ENCODE measurements at places on chromosomes 16 and 17.

DNA sequence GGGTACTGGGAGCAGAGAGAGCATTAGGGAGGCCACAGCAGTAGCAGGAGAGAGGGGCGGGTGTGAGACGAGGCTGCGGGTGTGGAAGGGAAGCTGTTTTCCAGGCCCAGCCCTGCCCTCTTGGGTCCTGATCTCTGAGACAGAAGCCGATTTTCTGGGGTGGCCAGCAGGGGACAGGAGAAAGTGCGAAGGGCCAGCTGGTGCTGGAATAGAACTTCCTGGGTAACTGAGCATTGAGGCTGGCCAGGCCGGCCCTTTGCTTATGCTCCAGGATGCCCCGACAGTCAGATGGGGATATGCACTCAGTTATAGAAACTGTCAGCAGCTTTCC, 804 bp downstream of the BTBD17 start:
- no peak for DNase-seq

GRCh38 chr17:56545106-56545505, 48.4 kb upstream of the NOG start:
- no peak for DNase-seq

DNA sequence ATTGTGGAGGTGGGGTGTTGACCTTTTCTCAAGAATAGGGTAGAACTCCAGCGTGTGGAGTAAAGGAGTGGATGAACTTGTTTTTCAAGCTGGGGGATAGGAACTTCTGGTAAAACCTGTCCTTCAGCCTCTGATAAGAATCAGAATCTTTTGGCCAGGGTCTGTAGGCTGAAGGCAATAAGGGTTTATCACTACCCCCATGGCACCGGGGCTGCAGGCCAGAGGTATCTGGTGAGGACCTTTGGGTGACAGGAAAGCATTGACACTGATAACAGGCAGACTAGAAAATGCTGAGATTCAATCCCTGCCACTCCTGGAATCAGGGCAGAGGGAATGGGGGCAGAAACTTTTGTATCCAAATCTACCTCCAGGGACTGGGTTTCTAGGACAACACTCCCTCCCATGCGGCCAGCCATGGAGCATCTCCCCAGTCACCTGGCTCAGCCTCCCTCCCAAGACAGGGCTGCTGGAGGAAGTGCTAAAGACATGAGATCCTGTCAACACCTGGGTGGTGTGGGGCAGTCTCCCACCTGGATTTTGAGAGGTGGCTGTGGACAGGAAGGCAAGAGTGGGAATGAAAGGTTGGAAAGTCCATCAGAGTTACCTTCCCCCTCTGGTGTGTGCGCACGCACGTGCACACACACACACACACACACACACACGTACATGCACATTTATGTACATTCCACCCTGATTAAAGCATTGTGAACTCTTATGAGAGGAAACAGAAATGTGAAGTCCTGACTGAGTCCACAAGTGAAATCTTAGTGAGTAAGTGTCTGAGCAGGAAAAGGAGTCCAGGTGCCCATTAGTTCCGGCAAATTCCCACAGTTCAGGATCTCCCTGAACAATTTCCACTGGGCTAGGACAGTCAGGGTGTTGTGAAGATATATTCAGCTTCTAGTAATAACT, 53.1 kb upstream of the MARCHF10 start:
- no peak for DNase-seq

DNA sequence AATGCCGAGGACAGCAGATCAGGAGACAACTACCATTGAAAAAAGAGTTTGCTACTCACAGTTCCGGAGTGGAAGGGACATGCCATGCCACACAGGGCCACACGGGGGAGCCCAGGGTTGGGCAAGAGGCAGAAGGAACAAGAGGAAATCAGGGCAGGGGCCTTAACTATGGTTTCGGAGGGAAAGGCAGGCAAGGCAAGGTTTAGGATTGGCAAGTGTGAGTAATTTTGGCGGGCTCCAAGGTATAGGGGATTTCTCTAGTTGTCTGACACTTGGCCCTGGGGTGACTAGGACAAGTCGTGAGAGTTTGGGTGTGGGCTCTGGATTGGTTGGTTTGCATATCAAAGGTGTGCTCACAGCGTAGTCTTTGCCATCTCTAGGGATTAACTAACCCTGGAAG, 27.0 kb upstream of the NTN1 start:
- peak; percentile 19 for DNase-seq

DNA sequence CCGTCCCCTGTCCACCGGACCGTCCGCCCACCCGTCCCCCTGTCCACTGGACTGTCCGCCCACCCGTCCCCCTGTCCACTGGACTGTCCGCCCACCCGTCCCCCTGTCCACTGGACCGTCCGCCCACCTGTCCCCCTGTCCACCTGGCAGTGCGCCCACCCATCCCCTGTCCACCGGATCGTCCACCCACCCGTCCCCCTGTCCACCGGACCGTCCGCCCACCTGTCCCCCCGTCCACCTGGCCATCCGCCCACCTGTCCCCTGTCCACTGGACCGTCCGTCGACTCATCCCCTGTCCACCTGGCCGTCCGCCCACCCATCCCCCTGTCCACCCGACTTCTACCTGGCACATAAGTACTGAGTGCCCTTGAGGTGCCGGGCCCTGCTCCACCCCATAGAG, 76.6 kb downstream of the LMF1 start:
- DNase-seq = no peak

DNA sequence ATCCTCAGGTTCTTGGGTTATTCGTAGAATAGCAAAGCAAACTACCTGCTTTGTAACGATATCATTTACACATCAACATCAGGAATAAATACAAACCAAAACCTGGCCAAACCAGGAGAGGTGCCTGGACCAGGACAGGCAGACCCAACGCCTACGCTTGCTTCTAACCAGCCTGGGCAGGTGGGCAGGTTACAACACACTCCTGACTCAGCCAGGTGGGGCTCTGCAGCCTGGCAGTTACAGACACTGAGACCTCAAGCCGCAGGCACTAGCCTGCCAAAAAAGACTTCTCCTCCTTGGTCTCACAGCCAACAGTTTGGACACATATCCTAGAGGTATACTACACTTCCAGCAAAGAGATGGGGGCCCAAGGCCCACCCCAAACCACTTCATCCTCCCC, 14.0 kb downstream of the ANKRD11 start:
- no peak for DNase-seq

GRCh38 chr16:11506741-11507305, 79.9 kb downstream of the LITAF start:
- no peak for DNase-seq

DNA sequence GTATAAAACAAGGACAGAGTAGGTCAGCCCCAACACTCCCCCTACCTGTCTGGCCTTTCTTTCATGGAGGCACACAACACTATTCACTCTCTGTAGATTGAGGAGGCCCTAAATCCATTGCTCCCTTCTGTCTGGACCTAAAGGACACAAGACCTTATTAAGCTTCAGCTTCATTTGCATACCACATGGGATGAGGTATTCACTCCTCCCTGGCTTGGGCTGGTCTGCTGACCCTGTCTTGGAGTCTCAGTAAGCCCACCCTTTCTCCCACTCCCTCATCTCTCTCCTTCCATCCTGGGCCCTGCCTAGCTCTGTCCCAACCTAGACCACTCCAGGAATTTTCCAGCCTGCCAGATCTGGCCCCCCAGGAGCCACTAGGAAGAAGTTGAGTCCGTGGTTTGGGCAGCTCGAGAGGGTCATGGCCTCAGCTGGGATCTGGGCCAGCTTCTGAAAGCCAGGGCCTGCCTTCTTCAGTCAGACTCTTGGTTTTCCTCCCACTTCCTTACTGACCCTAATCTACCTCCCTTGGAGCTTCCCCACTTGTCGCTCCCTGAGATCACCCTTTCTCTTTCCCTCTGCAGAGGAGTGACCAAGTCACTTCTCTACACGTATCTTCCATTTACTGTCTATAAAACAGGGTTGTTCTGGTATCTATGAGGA, 6.5 kb upstream of the LLGL1 start:
- peak; percentile 45 for DNase-seq

GRCh38 chr17:70378076-70378475, 208.7 kb downstream of the KCNJ2 start:
- no peak for DNase-seq

GRCh38 chr16:84111525-84111924, 5.2 kb downstream of the MBTPS1 start:
- DNase-seq = no peak

DNA sequence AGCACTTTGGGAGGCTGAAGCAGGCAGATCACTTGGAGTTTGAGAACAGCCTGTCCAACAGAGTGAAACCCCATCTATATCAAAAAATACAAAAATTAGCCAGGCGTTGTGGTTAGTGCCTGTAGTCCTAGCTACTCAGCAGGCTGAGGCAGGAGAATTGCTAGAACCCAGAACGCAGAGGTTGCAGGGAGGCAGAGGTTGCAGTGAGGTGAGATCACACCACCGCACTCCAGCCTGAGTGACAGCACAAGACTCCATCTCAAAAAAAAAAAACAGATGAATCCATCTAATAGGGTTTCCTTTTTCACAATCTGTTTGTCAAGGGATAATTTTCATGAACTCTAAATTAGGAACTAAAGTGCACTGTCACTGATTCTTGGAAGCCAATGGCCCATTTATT, 99.0 kb downstream of the PARN start:
- no peak for DNase-seq

DNA sequence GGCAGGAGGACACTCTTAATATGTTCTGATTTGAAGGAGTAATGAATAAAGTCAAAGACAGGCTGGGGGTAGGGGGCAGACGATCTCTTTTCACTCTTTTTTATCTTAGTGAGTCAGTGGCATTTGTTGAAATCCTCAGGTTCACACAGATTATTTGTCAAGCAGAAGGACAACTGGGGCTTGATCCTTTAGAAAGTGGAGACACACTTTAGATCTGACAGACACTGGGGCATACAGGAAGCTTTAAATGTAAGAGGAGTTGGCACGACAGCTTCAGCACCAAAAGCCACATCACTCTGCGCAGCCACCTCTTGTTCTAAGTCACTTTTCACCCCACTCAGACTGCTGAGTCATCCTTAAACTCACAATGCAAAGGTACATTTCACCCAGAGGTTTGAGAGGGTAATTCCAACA, 121.5 kb downstream of the STXBP4 start:
- no peak for DNase-seq

GRCh38 chr17:72274614-72275013, 153.8 kb downstream of the SOX9 start:
- no peak for DNase-seq

GRCh38 chr16:78961464-78961863, 639.1 kb downstream of the MAF start:
- DNase-seq = no peak

- DNase-seq = no peak
Observed at GRCh38 chr17:30160419-30161172, 44.0 kb downstream of the NSRP1 start.

DNA sequence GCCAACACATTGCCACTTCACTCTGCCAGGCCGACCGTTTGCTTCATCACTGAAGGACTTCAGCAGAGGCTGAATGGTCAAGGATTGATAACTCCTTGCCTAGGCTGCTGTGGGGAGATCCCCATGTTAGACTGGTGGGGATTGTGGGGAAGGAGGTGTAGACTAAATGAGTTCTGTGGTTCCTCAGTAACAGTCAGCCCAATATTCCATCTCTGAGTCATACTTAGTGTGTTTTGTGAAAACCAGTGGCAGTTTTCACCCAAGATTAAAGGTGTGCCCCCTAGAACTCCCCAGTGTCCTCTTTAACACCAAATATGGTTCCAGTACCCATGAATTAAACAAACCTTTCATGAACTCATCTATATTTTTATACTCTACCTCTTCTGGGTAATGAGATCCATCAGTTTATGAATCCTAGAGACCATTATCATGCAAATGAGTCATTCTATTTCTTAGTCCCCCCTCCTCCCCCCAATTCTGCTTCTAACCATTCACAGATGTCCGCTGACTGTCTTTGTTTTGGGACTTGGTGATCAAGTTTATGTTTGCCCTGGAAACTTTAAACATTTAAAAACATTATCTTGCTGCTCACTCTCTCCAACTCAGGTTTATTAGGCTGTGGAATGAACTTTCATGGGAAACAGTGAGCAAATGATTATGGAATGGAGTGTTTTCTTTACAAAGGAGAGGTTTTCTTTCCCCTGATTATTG, 66.8 kb upstream of the GAS7 start:
- DNase-seq = peak; percentile 89

- no peak for DNase-seq
Observed at GRCh38 chr16:88526008-88526905, 43.9 kb upstream of the ZC3H18 start.

DNA sequence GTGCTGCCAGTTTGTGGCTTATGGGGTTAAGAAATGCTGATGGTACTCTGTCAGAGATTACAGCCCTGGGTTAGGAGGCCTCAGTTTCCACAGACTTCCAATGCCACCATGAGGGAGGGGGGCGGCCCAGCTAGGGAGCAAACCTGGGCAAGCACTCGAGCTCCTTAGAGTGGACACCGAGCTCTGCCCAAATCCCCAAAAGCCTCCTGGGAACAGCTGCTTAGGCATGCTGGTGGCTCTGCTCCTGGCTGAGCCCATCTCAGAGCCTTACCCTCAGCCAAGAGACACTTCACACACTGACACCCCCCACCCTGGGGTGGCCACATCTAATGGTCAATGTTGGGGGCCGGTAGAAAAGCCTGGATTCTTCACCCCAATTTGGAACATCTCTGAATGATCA, 66.1 kb downstream of the C16orf78 start:
- no peak for DNase-seq

- no peak for DNase-seq
Observed at GRCh38 chr17:38563362-38564253, 42.1 kb downstream of the SRCIN1 start.

- no peak for DNase-seq
Observed at GRCh38 chr17:17348872-17349723, 45.9 kb downstream of the NT5M start.

DNA sequence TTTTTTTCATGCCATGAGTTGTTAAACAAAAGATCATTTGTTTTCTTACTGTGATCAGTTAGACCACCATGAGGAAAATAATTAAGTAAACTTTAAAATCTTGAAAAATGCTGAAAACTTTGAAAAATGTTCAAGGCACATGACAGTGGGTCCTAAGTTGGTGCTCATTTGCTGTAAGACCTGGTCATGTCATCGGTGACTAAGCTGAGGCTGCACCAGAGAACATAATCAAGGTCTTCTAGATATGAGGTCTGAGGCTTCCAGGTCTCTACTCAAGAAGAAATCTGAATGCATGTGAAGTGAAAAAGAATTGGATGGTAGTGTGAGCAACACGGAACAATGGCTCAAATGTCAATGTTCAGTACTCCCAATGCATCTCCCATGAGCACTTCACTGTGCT, 87.6 kb downstream of the CFDP1 start:
- no peak for DNase-seq

GRCh38 chr17:73759324-73759723, 115.1 kb upstream of the SDK2 start:
- no peak for DNase-seq

- DNase-seq = no peak
Observed at GRCh38 chr17:59397316-59398073, 66.0 kb downstream of the YPEL2 start.

DNA sequence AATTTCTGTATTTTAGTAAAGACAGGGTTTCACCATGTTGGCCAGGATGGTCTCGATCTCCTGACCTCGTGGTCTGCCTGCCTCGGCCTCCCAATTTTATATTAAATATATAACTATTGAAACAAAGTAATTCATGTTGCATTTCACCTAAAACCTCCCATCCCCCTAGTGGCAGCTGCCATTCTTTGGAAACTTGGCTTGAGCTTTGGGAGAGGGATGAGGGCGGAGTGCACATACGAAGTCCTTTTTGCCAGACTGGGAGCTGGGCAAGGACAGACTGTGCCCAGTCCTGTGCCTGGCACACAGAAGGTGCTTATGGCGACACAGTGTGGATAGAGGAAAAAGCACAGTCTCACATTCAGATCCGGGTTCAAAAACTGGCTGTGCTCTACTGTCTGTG, 83.8 kb downstream of the NETO2 start:
- no peak for DNase-seq

GRCh38 chr16:667780-668518, at the start of gene RHOT2:
Gene RHOT2, plus strand, starts transcription at chr16:668132. Its CDS starts 68 bp downstream, at chr16:668200.
- DNase-seq = peak; percentile 87

Measured in HFFc6 (cell line).